Naive thymus-derived CD4-positive, alpha-beta T cell (primary cell): ENCODE measurements at places on chromosomes 13 and 19.
A peak's percentile ranks its signal among the peaks of the same experiment; 100 is the strongest.

- DNase-seq = peak; percentile 94
Measured at GRCh38 chr19:10095948-10096614, 6.4 kb downstream of the ANGPTL6 start.

DNA sequence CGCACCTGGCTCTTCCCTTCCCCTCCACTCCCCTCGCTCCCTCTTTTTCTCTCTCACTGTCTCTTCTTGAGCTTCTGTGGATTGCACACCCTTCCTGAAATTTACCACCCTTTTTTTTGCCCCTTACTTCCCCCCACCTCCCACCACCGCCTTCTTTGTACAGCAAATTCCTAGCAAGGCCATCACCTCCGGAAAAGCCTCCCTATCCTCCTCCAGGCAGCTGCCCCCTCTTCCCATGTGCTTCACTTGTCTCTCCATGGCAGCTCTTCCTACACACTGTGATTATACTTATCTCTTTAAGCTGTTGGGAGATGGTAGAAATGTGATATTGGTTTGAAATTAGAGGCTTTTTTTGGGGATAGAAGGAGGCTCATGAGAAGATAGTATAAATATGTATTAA lies 28.3 kb upstream of the KCTD4 start:
- no peak for DNase-seq

DNA sequence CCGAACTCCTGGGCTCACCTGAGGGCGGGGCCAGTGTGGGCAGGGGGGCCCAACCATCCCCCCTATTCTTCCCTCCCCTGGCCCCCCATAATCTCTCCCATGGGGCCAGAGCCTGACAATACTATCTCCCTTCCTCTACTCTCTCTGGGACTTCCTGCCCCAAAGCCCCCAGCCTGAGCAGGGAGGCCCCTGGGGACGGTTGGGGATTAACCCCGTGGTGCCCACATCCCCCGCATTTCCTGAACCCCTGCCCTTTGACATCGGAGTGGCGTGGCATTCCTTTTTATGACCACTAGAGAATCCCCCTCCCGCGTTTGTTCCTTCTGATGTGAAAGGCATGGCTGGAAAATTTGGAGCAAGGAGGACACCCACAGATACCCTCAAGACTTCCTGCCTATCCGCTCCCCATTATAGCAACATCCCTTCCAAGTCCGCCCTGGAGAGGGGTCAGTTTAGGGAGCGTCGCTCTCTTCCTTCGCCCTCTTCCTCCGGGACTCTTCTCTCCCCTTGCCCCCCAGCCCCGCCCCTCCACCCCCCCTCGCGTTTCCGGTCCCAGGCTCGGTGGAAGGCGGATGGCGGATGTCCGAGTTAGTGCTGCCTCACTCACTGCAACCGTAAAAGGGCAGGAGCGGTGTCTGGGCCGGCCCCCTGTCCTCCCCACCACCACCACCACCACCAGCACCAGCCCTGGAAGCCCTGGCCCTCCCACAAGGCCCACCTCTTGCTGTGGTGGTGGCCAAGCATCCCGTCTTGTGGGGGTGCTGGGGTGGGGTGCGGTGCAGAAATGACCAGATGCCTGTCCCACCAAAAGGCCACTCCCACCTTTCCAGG lies 1.8 kb downstream of the VASP start:
- DNase-seq = no peak

DNA sequence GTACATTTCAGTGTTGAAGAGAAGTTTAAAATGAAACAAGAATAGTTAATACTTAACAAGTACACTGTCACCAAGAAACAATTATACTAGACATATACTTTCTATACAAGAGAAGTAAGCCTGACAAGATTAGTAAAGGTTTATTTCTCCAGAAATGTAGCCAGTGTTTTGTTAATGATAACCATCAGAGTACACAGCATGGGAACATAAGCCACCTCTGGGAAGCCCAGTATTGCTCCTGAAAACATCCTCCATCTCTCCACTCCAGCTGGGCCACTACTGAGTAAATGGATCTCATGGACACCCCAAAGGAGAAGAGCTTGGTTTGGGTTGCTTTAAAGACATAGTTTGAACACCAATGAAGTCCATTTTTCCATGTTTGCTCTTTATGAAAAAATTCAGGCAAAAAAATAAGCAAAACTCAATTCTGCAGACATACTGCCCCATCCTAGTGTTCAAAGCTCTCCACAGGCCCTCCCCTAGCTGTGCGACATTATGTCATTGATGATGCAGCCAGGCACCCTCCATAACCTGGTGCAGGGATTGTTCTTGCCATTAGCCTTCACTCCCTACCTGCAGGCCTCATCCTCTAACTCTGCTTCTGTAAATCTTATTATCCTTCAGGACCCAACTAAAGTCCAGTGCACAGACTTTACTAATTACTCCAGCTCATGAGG lies 61.9 kb downstream of the LHFPL6 start:
- no peak for DNase-seq

- no peak for DNase-seq
Measured at GRCh38 chr13:29165840-29166239, 345.7 kb downstream of the MTUS2 start.

GRCh38 chr19:10655457-10656312 lies 1.5 kb downstream of the ILF3 start:
- no peak for DNase-seq

- no peak for DNase-seq
Measured at GRCh38 chr13:36772853-36773252, 46.2 kb upstream of the RFXAP start.

- DNase-seq = no peak
Measured at GRCh38 chr19:10116085-10116865, 3.4 kb downstream of the EIF3G start.

DNA sequence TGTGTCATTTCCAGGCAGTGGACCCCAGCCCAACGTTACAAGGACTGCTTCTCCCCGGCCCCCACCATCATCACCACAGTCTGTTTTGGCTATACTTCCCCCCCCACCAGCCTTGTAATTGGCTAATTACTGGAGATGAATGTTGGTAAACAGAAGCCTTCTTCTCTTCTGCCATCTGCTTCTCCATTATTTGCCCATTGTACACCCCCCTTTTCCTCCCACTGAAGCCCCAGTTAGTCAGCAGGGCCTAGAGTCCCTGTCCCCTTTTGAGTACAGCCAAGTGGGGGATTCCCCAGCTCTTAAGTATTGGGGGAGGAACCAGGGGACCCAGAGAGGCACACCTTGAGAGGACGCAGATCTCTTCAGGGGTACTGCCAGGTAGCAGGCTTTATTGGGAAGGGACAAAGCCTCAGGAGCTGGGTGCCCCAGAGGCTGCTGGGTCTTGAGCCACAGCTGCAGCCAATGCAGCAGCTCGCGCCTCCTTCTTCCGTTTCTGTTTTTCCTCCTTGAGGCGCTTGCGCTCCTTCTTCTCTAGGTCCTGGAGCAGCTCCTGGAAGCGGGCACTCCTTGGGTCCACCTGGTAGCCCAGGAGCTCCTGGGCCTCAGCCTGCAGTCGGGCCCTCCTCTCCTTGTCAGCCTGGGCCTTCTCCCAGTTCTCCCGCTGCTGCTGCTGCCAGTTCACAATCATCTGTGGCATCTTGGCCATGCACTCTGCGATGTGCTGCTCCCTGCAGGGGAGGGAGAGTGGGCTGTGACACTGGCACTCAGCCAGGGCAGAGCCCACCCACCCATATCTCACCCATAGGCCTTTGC lies 3.0 kb downstream of the GADD45GIP1 start:
- DNase-seq = no peak

GRCh38 chr13:23963947-23964346 lies 66.6 kb upstream of the C1QTNF9B start:
- no peak for DNase-seq

DNA sequence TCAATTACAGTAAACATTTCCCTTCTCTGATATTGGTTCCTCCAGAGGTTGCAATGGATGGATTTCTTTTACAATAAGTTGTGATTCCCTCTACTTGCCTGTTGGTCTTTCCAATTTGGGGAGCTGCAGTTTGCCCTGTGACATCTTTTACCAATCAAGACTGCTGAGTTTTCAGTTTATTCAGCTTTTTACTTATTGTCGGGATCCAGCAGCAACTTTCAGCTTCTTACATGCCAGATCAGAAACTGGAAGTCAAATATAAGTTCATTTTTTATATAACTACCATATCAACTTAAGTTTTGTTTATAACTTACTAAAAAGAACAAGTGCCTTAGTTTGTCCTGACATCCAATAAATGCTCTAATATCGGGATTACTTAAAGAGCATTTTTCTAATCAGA lies 10.5 kb downstream of the OR10H3 start:
- no peak for DNase-seq

DNA sequence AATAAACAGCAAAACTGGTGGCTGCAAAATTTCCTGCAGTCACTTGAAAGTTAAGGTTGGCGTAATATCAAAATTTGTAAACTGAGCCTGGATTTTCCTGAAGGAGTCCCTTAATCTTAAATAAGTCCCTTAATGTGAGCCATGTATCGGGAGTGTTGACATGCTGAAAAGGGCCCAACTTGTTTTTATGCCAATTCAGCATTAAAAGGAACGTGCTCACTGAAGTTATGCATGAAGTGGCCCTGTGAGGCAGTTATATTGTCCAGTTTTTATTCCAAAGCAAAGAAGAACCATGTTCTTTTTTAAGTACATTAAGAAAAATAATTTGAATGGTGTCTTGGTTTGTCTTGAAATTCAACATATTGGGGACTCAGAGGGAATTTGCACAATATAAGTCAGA lies 1766.9 kb downstream of the SLITRK1 start:
- DNase-seq = no peak

- DNase-seq = no peak
Measured at GRCh38 chr13:97360610-97361009, 73.4 kb upstream of the RAP2A start.

GRCh38 chr13:41411522-41411921 lies 45.8 kb upstream of the RGCC start:
- DNase-seq = peak; percentile 25

DNA sequence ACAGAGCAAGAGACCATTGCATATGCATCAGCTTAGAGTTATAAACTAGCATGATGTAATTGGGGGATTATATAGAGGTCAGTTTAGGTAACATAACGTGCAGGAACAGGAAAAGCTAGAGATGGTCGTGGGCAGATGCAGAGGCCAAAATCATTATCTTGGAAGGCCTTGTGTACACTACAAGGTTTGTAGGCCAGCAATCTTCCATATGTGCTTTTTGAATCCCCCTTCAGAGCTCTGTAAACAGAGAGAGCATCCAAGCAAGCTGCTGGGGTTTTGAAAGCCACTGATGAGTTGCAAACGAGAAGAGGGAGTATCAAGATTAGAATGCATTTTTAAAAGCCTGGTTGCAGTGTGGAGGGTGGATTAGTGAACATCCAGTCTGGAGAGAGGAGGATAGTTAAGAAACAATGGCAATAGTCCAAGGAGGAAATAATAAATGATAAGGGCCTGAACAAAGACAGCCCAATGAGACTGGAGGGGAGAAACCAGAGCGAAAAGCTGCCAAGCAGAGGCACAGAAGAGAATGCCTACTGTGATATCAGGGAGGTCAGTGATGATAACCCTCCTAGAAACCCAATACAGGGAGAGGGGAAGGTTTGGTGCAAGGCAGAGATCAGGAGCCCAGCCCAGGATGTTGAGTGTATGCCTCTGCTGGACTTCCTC lies 109.6 kb downstream of the ZAR1L start:
- DNase-seq = no peak

DNA sequence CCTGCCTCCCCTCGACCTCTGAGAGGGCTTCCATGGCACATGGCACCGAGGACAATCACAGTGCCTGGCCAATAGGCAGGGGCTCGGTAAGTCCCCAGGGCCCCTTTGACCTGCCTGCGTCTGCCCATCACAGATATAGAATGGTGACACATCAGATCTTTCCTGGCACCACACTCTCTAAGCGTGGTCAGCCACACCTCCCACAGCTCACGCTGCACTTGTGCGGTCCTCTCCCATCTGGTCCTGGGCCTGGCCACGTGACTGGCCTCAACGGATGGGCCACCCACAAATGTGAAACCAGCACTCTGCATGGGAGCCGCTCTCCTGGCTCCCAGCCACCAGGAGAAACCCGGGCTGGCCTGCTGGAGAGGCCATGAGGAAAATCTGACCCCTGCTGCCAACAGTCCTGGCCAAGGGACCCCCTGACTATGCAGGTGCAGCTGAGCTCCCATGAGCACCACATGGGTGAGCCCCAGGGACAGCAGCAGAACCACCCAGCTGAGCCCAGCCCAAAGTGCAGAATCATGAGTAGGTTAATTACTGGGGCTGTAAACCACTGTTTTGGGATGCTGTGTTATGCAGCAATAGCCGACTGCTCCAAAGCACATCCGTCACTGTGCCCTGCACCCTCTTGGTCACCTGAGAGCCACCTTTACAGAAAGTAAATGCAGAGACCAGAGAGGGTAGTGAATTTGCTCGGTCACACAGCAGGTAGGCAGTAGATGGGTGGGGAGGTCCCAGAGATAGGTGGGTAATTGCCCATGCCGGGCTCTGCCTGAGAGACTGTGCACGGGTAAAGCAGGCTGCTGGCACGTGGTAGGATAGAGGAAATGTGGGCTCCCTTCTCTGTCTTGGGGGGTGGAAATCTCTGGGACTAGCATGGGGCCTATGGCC lies 9.7 kb upstream of the MEF2B start:
- DNase-seq = no peak

DNA sequence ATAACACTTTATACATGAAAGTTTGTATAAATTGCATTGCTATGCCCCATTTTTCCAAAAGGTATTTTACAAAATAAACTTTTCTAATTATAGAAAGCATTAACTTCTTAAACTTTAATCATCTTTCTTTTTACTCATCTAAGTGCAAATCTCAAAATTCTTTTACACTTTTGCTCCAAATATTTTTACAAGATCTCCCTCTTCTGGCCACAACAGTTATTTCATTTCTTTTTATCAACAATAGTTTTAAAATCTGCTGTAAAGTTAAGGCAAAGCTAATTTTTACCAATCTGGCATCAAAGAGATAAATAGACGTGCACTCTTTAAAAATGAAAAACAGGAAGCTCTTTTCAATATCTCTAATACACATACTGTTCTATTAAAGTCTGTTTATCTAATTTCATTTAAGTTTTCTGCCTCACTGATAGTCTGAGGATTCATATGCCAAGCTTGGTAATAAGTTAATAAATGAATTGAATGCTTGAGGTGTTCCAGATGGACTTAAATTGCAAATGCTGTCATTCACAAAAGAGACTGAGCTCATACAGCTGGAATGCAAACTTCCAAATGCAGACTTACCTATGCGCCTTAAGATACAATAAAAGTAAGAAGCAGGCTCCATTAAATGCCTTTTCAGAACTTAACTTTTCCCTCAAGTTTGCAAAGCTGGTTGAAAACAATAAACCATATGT lies 583.0 kb upstream of the ATXN8OS start:
- no peak for DNase-seq

- no peak for DNase-seq
Measured at GRCh38 chr13:63435667-63436324, 2020.1 kb upstream of the PCDH20 start.

DNA sequence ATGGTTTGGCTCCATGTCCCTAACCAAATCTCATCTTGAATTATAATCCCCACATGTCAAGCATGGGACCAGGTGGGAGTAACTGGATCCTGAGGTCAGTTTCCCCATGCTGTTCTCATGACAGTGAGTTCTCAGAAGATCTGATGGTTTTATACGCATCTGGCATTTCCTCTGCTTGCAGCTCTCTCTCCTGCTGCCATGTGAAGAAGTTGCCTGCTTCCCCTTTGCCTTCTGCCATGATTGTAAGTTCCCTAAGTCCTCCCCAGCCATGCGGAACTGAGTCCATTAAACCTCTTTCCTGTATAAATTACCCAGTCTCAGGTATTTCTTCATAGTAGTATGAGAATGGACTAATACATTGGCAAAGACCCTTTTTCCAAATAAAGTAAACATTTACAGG lies 96.8 kb downstream of the TSHZ3 start:
- no peak for DNase-seq

GRCh38 chr13:95382411-95382810 lies 81.2 kb upstream of the ABCC4 start:
- DNase-seq = no peak
